Activated CD8-positive, alpha-beta T cell treated with anti-CD3 and anti-CD28 coated beads for 36 hours (primary cell): ENCODE measurements at places on chromosomes 7 and 10.

DNA sequence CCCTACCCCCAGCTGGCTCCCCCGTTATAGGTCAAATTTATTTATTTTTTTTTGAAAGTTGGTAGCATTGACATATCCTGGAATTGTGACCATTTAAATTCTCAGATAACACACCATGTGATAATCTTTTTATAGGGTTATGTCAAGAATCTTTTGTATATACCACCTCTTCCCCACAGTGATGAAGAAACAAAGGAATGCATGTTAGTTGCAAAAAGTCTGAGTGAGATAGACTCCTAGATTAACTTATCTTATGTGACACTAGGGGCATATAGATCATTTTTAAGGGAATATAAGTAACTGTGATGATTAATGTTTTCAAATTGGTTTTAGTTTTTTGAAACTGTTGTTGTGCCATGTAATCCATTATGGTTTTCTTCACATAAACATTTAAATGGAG is 68.3 kb downstream of the MLLT10 start:
- DNase-seq: no peak

GRCh38 chr10:88687853-88688467 is 18.1 kb upstream of the LIPK start:
- DNase-seq: no peak

GRCh38 chr7:85160223-85160622 is 26.6 kb downstream of the SEMA3D start:
- peak; percentile 14 for DNase-seq

GRCh38 chr10:123309731-123310130 is 155.5 kb downstream of the BUB3 start:
- DNase-seq: no peak

DNA sequence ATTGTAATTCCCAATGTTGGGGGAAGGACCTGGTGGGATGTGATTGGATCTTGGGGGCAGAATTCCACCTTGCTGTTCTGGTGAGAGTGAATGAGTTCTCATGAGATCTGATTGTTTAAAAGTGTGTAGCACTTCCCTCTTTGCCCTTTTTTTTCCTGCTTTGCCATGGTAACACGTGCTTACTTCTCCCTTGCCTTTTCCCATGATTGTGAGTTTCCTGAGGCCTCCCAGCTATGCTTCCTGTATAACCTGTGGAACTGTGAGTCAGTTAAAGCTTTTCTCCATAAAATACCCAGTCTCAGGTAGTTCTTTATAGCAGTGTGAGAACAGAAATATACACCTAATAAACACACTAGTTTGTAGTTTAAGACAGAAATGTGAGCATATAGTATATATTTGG is 166.8 kb upstream of the MAGI2 start:
- DNase-seq: no peak

GRCh38 chr10:61592581-61592980 is 70.1 kb upstream of the CABCOCO1 start:
- peak; percentile 17 for DNase-seq
